ENCODE measurements at places on chromosomes 5 and 9.

GRCh38 chr5:82595113-82595512 lies 317.0 kb upstream of the RPS23 start:
- no peak for DNase-seq

DNA sequence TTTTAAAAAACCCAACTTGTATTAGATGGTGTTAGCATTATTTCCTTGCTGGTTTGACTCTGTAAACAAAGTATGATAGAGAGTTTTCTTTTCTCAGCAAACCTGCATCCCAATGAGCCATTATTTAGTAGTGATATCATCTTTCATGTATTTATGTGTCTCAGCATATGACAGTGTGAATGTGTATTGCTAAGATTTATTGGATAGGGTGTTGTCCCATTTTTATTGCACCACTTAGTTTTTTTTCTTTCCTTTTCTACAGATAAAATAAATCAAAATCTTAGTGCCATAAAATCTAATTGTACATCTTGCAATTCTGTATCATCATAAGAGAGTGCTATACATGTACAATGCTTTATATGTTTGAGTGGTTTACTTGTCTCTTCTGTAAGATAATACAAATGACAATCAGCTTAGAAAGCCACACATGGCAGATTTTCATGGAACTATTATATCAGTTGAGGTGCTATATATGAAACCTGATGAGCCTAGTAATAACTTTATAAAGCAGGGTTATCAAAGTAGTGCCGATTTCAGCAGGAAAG lies 149.2 kb upstream of the CYLC2 start:
- no peak for DNase-seq

GRCh38 chr5:73370640-73371583 lies 77.7 kb downstream of the FOXD1 start:
- peak; percentile 94 for DNase-seq

DNA sequence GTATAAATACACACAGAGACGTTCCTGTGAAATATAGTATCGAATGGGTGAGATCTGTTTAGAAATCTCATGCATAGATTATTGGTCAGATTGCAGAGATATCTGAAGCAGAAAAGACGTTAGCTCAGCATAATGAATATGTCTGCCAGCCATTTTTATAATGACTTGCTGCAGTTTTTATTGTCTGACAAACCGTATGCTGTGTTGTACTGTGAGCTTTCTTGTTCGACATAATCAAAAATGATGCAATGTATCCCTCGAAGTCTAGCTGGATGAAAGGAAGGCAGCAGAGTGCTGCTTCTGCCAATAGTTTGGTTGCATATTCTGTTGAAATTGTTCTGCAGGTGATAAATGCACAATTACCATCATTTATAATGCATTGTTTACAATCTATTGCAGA lies 514.9 kb upstream of the ARRDC3 start:
- DNase-seq = no peak

DNA sequence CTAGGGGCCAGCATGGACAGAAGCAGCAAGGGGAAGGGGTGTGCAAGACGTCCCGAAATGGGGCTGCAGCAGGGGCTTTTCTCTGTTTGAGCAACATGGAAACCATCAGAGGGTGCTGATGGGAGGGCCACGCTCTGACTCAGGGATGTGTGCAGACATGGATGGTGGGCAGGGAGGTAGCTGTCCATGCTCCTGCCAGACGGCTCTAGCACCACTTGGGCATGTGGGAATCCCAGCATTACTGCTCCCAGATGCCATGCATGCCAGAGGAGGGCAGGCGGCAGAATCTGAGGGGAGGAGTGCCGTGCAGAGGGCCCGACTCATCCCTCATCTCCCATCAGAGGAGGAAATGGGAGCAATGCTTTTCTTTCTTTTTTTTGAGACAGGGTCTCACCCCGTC lies 45.6 kb upstream of the SLC25A51 start:
- no peak for DNase-seq

- no peak for DNase-seq
Measured at GRCh38 chr9:8391566-8391965, 592.0 kb upstream of the DMAC1 start.

DNA sequence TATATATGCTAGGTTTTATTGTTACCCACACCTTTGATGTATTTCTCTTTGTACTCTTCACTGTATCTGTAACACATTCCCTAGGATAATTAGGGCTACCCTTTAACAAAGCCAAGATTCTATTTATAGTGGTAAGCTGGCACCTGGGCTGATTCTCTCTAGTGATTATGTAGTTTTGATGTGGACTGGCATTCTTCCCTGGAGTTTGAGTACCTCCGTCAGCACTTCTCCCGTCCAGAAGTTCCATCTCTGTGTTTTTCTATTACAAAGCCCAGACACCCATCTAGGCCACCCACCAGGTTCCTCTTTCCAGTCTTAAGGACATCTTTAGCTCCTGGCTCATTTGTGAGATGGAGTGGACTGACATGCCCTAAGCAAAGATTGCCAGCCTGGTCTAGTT lies 55.9 kb upstream of the CDKN2B start:
- DNase-seq = no peak

DNA sequence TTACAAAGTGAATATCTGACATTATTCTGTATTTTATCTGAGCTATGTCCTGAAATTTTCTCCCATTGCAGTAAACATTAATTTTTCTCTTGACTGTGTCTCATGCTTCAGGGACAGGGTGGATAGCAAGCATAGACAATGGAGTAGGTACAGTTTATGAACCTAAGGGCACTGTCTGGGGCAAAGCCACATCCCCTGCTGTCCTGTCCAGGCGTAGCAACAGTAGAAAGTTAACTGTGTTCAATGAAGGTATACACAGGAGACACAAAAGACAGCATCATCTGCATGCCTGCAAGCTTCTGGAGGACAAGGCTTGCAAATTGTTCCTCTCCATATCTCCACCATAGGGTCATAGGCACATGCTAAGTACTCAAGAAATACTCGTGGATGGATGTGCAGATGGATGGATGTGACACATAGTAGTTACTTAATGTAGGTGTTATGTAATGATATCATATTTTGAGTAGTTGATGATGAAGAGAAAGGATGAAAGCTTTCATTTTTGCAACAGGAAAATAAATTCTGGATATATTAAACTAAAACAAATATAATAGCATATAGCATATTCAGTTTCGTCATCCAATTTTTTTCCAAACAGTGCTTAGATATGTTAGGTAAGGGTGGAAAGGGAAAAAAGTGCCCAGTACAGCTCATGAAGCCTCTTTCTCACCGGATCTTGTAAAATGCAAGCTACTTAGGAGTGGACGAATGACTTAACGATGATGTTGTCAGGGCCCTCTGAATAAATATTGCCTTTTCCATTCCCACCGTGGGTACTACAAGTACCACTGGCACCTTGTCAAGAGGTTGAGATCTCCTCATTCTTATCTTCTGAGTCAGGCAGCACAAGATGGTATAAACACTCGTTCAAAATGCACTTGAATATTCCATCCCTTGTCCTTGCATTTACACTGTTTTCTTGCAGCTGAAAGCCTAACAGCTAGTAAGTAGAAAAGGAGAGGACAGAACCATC lies 19.9 kb upstream of the ZSWIM6 start:
- peak; percentile 91 for DNase-seq

- DNase-seq = no peak
Measured at GRCh38 chr5:8767746-8768145, 778.1 kb downstream of the SEMA5A start.

DNA sequence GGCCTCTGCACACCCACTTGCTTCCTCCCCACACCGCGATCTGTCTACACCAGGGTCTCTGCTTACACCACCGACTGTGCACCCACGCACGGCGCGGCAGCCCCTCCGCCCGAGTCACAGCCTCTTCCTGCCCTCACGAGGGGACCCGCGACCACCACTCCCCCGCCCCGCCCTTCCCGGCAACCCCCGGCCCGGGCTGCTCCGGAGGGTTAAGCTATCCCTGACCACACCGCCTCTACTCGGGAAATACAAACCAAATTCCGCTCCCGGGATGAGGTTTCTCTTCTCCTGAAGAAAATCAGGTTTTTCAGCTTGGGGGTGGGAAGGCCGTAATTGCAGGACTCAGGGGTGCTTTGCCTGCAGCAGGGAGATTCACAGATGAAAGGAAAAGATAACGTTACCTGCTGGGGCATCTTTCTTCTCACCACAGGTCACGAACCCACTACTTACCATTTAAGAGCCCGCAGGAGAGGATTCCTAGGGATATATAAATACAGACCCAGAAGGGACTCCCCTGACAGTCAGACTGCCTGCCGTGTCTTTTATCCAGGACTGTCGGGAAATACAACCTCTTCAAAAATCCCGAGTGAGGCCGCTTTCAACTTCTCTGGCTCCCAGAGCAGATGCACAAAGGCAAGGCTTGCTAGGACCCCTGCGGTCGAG lies 63.5 kb downstream of the ROR2 start:
- no peak for DNase-seq
